ENCODE measurements at places on chromosomes 5 and 9.

GRCh38 chr5:69048230-69048629, 45.6 kb upstream of the SLC30A5 start:
- DNase-seq, result no peak

DNA sequence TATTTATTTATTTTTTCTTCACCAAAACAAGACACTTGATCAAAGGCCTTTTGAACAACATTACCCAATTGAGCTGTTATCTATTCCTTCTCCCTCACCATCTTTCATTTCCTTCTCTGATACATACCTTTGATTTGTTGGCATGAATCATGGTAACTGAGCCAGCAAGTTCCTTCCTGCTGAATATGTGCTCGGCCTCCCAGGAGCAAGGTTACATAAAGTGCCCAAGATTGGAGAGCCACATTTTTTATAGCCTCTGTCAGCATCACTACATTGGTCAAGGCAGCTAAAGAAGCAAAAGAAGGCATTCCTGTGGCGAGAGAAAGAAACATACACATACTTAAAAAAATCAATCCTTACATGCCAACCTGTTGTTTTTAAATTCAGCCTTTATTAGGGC, 369.6 kb downstream of the CYLC2 start:
- no peak for DNase-seq

- no peak for DNase-seq
These were observed 83.5 kb upstream of the GNAQ start for GRCh38 chr9:78115073-78115472.

DNA sequence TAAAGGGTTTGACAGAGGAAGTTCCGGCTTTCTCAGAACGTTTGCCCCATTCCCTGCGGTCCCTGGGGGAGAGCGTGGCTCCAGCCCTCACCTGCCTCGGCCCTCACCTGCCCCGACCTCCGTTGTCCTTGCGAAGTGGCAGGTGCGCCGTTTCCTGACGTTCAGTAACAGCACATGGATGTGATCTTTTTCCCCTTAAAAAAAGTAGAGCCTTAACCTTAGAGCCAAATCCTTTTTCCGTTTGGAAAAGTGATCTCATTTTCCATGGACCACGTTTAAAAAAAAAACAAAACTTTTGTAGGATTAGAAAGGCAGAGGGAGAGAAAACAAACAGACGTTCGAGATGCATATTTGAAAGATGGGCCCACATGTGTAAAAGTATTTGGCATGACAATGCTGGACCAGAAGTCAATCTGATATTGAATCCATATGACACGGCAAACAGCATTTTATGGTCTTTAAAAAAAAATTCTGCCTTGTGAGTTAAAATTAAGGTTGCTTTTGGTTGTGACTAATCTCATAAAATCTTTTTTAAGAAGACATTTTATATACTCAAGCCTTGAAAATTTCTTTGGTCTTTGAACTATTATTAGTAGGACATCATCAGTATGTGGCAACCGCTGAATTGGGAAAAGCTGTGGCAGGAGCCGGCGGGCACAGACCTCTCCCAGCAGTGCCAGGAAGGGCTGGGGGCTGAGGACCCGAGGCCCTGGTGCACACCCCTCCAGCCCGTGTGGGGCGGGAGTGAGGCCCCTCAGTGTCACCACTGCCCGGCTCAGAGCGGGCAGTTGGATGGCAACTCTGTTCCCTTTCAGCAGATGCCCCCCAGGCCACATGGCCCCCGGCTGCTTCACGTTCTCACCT, 42.5 kb upstream of the EXOC3 start:
- DNase-seq, result no peak

GRCh38 chr5:82499725-82500244, 221.6 kb upstream of the RPS23 start:
- DNase-seq, result no peak
